Activated naive CD8-positive, alpha-beta T cell treated with anti-CD3 and anti-CD28 coated beads for 36 hours (primary cell): ENCODE measurements at places on chromosomes 5 and 9.

GRCh38 chr9:107020040-107020530 is 157.1 kb downstream of the ZNF462 start:
- DNase-seq: no peak

GRCh38 chr5:114305402-114306207 is 56.3 kb upstream of the KCNN2 start:
- DNase-seq: no peak

DNA sequence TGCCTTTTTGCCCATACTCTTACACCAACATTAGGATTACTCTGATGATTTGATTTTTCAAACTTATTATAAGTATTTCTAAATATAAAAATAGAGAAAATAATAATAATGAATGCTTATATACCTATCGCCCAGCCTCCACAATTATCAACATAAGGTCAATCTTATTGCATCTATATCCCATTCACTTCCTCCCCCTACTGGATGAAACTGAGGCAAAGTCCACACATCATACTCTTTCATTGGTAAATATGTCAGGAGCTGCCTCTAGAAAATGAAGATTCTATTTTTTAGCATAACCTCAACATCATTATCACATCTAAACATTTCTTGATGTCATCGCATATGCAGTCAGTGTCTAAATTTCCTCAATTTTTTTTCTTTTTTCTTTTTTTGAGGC is 44.3 kb downstream of the SH3RF2 start:
- DNase-seq: no peak

- DNase-seq: no peak
Measured at GRCh38 chr9:34332076-34332964, 3.0 kb downstream of the NUDT2 start.

DNA sequence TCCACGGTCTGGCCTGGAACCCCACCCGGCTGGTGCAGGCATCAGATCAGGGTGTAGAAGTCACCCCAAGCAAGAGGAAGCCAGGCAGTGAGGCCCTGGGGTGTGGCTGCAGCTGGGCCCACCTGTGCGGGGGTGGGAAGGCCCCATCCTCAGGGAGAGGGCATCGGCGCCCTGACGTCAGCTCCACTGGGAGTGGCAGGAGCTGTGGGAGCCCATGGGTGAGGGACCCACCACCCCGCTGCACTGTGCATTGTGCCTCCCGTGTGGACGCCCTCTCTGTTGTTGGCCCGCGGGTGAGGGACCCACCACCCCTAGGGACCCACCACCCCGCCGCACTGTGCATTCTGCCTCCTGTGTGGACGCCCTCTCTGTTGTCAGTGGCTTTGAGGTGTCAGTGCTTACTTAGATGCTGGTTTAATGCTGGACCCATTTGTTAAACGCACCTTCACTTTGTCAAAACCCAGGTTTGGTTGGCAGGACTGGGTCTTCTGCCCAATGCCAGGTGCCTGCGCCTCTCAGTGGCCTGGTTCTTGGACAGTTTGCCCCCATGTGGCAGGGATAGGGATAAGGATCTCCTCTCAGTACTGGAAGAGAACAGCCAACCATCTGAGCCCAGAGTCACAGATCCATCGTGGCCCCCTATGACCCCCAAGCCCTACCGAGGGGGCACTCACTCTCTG is 6.9 kb upstream of the EXOC3 start:
- no peak for DNase-seq

DNA sequence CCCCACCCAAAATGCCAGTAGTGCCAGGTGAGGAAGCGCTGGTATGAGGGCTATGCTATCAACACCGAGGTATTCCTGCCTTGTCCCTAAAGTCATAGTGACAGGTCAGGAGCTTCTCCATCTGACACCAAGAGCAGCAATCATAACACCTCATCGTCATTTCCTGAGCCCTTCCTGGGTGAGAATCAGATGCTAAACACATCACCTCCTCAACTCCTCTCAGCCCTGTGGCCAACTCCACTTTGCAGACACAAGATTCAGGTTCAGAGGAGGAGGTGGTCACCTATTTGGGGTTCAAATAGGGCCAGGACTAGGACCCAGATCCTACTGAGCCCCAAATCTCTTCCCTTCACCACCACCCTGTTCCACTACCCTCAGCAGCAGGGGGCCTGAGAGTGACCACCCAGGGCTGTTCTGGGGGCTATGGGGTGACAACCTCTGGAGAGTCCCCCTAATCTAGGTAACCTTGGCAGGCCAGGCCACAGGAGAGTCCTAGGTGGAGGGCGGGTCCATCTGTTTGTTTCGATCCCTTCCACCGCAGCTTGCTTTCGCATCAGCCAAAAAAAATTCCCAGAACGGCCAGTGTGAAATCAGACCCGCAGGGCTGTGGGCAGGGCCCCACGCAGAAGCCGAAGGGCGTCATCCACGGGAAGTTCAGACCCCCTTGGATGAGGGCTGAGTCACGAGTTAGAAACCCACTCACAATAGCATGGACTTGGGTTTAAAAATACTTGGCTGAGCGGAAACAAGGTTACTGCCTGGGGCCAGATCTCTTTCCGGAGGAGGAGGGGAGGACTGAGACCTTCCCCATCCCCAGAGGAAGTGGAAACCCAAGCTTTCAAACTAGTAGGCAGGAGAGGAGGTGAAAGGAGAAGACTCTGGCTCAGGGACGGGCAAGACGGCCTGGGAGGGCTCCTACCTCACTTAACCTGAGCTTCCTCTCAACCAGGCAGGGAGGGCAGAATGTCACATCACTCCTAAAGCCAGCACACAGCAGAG is 8.7 kb downstream of the STK10 start:
- peak; percentile 75 for DNase-seq

DNA sequence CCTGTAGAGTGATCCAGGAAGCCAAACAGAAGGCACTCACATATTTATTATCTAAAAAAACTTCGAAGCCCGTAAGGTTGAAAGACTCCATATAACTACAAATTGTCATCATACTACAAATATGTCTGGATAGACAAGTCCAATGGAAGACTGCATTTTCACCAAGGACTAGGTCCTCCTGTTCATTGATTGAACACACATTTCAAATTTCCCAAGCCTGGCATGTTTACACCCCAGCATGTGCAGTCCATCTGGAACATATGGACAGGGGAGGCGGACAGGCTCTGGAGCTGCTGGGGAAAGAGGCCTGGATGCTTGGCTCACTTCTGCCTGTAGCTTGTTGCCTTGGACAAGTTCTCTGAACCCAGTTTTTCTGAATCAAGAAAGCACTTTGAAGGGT is 378.7 kb downstream of the ENC1 start:
- DNase-seq: no peak

DNA sequence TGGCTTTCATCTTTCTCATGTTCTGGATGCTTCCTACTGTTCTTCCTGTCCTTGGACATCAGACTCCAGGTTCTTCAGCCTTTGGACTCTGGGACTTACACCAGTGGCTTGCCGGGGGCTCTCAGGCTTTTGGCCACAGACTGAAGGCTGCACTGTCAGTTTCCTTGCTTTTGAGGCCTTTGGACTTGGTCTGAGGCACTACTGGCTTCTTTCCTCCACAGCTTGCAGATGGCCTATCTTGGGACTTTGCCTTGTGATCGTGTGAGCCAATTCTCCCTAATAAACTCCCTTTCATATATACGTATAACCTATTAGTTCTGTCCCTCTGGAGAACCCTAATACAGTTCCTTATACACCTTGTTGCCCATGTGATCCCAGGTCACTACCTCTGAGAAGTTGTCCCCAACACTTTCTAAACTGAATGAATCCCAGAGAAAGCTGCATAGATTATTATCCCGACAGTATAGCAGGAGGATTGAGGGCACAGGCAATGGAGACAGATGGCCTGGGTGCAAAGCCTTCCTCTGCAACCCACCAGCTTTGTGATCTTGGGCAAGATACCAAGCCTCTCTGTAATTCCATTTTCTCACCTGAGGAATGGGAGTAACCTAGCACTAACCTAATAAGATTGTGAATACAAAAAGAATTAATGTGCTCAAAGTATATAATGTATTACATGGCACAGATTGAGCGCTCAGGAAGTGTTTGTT is 449.6 kb upstream of the BRINP1 start:
- DNase-seq: no peak

DNA sequence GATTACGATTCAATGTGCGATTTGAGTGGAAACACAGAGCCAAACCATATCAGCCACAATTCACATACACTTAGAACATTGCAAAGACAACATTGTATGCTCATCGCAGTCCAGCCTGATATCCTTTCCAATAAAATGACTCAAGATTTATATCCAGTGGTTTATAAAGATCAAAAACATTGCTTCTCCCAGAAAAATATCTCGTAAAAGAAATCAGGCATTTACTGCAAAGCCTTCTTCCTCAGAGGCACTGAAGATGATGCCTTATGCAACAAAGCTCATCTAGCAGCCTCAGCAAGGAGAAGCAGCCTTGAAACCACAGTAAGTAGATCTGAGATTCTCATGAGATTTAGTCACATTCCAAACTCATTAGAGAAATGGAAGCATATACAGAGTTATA is 523.8 kb downstream of the ELAVL2 start:
- no peak for DNase-seq

DNA sequence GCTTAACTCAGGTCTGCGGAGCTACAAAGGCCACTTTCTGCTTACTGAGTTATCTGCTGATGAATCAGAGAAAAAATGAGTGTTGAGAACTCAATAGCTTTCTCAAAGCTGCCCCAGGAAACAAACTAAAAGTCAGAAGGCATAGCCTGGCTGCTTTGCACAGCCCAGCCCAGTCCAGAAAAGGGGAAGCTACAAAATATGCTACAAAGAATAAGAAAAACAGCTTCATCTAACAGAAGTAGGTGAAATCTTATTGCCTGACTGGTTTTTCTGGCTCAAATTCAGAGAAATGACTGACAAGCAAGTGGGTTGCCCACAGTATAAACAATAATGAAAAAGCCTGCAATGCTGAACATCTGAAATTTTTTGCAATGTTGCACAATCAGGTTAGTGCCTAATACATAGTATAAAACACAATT is 156.2 kb downstream of the PPP2R2B start:
- DNase-seq: no peak

- no peak for DNase-seq
Measured at GRCh38 chr5:58121391-58121790, 338.5 kb downstream of the PLK2 start.

DNA sequence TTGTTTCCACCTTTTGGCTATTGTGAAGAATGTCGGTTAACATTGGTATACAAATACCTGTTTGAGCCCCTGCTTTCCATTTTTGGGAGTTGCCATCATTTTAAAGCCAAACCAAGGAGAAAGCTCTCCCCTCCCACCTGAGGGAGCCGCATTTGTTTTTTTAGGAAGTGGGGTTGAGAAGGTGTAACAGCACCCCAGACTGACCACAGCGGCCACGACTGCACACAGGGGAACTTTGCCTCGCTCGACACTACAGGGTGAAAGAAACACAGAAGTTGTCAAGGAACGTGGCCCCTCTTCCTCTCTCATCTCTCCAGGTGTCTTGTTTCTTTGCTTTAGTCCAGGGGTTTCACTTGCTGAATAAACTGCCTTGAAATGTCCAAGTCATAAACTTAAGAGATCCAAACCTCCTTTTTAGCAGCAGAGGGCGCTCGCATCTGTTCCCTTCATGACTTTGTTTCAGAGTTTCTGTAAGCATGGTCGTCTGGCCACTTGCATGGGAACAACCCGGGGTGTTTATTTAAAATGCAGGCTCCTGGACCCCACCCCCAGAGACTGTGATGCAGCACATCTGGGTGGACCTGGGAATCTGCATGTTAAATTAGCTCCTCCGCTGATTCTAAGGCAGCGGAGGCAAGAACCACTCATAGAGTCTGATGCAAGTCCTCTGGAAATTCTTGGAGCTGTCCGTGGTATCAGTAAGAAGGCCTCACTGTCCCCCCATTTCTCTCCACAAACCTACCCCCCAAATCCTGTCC is 2.1 kb upstream of the TTLL11 start:
- DNase-seq: peak; percentile 36

DNA sequence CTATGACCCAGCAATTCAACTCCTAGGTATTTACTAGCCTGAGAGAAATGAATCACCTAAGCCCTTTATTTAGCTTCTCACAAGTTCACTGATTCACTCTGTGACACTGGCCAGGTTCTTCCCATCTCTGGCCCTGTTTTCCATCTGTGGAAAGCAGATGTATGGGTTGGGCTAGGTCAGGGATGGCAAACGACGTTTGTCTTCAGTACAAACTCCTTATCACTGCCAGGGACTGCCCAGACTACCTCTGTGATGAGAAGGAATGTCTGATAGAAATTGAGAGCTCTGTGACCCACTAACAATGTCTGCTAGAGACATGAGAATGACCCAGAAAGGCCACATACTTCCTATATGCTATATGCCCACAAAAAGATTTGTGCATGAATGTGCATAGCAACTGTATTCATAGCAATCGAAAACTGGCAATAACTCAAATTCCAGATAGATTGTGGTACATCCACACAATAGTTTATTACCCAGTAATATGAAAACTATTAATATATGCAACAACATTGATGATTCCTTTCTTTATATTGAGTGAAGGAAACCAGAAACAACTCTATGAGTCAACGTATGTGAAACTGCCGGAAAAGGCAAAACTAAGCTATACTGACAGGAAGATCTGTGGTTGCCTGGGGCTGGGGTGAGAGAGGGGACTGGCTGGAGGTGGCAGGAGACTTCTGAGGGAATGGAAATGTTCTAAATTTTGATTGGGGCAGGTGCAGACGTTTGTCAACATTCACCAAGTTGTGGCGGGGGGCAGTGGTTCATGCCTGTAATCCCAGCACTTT is 32.0 kb upstream of the ADAM19 start:
- peak; percentile 73 for DNase-seq

DNA sequence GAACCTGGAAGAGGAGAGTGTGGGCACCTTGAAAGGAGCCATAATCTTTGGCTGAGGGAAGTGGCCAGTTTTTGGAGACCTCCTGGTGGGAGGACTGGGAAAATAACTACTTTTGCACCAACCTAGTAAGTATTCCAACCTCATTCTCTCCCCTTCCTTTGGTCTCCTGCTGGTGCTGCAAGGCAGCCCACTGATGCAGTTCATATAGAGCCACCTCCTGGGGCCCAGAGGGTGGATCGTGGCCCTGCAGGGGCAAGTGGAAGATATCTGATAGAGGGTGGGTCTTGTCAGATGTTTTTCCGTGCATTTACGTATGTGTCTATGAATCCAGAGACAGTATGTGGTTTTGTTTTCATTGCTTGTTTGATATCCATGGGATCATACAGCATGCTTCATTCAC is 172.8 kb upstream of the PITX1 start:
- DNase-seq: no peak

- DNase-seq: no peak
Measured at GRCh38 chr9:96141666-96142065, 160.3 kb downstream of the HSD17B3 start.

GRCh38 chr5:126098330-126099017 is 324.7 kb upstream of the GRAMD2B start:
- DNase-seq: no peak

DNA sequence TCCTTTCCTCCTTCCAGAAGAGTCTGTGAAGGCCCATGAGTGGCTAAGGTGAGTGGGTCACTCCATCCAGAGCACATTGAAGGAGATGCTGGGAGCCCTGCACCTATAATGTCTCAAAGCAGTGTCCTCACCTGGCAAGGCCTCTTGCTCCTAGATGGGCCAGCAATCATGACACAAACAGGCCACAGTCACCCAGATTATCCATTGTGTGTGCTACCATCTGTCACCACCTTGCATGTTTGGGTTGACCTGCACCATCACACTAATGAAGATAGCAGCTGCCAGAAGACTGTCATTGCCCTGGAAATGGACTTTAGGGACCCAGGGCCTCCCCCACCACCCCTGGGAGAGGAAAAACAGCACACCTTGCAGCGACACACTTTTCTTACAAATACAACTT is 69.6 kb downstream of the GABBR2 start:
- DNase-seq: no peak
